ELR (cell line): ENCODE measurements at places on chromosomes 3 and 15.

GRCh38 chr15:44698641-44699040 lies 12.5 kb downstream of the PATL2 start:
- no peak for DNase-seq

DNA sequence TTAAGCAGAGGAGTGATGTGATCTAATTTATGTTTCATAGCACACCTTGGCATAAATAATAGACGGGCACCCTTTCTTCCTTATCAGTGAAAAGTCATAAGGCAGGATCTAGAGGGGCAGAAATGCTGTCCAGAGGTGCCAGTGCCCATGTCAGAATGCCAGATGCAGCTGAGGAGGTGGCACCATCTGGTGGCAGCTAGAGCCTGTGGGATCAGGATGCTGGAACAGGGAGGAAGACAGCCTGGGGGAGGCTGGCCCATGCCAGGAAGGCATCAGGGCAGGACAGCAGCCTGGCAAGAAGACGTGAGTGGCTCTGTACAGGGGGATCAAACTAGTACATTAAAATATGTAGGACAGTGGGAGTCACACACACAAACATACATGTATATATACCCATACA lies 16.5 kb downstream of the MYH15 start:
- peak; percentile 44 for DNase-seq

GRCh38 chr3:55879901-55880331 lies 392.8 kb upstream of the WNT5A start:
- DNase-seq = peak; percentile 40

- no peak for DNase-seq
Measured at GRCh38 chr3:70813311-70813710, 500.9 kb upstream of the MDFIC2 start.

DNA sequence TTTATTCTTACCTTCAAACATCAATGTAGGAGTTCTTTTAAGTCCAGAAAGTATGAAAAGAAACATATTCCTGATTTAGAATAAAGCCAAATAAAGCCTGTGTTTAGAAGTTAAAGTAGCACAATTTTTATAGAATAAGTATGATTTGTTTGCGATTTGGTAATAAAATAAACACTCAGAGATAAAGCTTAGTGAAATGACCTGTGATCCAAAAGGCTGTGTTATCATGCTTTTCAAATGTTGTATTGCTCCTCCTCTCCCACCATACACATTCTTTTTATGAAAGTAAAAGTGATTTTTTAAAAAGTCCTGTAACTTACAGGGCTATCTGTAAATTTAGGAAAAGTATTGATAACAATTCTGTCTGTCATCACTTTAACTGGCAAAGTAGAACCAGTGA lies 138.6 kb upstream of the CGNL1 start:
- no peak for DNase-seq

- no peak for DNase-seq
Measured at GRCh38 chr3:128412180-128413002, 54.3 kb downstream of the DNAJB8 start.

DNA sequence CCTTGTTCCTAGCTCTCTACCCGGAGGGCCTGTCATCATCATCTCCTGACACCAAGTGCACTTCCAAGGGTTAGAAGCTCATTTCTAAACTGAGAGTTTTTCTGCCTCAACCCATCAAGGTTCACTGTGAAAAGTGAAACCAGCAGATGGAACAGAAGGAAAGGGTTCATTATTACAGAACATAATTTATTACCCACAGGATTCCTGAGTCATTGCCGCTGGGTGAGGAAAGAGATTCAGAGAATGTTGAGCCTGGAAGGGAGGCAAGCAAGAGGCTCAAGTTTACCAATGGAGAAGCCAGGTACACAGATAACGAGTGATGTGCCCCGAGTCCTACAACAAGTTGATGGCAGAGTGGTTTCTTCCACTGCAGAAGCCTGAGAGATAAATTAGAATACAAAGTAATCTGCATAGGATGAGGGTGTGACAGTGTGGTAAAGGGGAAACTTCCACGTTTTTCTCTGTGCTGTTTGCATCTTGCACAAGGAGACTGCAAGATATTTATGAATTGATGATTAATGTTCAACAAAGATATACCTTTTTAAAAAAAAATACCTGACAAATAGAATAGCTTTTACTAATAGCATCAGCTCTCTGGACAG lies 80.5 kb upstream of the SETMAR start:
- no peak for DNase-seq

DNA sequence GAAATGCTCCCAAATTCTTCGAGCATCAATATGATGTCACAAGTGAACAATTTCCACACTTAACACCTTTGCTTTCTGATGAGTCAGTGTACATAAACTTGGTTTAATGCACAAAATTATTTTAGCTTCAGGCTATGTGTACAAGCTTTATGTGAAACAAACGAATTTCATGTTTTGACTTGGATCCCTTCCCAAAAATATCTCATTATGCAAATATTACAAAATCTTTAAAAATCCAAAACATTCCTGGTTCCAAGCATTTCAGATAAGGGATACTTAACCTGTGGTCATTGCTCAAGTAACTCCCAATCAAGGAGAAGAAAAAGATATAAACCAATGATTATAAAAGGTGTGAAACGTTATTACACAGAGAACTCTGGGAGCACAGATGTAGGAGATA lies 25.2 kb downstream of the RAB5A start:
- peak; percentile 59 for DNase-seq

- peak; percentile 0 for DNase-seq
Measured at GRCh38 chr3:86029590-86029989, 961.4 kb downstream of the VGLL3 start.

DNA sequence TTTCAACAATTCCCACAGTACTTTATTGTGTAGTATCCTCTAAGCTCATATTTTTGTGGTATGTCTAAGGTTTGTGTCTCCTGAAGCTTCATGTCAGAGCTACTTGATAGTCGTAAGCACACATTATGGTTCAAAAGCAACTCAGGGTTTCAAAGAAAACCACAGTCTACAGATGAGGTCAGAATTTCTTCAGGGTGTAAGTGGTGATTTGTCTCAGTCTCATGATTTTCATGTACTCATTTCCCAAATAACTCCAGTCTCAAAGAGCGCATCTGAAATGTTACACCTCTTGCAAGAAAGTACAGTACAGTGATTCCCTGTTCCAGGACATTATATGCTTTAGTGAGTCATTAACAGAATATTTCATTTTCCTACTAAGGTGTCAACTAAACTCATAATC lies 47.5 kb upstream of the SSR3 start:
- peak; percentile 38 for DNase-seq

DNA sequence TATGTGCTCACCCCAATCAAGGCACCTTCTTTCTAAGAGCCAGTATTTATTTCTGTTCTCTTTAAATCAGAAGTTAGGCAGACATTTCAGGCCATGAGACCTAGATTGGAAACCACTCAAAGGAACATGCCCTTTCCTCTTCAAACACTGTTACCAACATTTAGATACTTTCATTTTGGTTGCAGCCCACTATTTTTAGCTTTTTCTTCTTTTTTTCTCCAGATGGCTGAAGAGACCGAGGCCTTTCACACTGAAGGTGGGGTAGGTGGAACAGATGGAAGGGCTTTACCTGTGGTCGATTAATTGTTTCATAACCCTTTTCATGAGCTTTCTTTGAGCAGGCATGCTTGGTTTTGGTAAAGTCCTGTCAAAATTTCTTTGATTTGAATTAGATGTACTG lies 10.9 kb upstream of the LZTFL1 start:
- DNase-seq = no peak

- no peak for DNase-seq
Measured at GRCh38 chr15:74828835-74829234, 2.4 kb downstream of the CPLX3 start.

- no peak for DNase-seq
Measured at GRCh38 chr3:22947851-22948250, 255.3 kb upstream of the UBE2E2 start.

GRCh38 chr3:73474619-73475018 lies 150.1 kb downstream of the PDZRN3 start:
- DNase-seq = no peak

GRCh38 chr3:46324036-46324435 lies 29.9 kb upstream of the CCR2 start:
- no peak for DNase-seq

DNA sequence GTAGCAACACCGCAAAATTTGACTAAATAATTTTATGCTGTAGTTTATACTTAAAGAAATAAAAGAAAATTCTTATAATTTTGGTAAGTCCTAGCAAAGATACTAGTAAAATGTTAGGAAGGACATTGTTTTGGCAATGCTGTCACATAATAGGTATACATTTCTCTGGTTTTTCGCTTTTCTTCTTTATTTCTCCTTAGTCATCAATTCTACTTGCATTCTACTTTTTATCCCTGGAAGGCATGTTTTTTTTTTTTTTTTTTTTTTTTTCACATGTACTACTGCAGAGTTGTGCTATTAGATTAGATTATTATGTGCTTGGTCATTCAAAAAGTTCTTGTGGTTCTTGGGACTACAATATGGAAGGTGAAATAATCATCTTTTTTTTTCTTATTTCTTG lies 1421.2 kb downstream of the SI start:
- peak; percentile 32 for DNase-seq

DNA sequence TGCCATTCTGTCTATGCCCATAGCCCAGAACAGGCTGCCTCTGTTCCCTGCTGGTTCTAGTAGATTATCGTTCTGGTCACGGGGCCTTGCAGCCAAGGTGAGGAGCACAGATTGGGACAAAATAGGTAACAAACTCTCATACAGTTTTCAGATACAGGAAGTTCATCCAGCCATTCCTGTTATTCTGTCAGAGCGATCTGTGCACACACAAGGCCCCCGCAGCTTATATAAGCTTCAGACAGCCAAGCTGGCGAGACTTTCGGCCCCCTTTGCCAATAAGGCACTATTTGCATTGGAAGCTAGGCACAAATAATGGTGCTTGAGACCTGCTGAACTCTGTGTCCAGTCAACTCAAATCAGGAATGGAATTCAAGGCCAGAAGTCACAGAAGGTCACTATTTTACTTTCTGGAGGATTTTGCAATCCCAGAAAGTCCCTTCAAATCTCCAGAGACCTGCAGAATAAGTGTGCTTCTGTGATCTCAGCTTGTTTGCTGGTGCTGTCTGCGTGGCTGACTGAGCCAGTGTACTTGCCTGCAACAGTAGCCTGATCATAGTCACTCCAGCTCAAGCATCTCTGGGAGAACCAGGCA lies 69.4 kb downstream of the BFSP2 start:
- no peak for DNase-seq

DNA sequence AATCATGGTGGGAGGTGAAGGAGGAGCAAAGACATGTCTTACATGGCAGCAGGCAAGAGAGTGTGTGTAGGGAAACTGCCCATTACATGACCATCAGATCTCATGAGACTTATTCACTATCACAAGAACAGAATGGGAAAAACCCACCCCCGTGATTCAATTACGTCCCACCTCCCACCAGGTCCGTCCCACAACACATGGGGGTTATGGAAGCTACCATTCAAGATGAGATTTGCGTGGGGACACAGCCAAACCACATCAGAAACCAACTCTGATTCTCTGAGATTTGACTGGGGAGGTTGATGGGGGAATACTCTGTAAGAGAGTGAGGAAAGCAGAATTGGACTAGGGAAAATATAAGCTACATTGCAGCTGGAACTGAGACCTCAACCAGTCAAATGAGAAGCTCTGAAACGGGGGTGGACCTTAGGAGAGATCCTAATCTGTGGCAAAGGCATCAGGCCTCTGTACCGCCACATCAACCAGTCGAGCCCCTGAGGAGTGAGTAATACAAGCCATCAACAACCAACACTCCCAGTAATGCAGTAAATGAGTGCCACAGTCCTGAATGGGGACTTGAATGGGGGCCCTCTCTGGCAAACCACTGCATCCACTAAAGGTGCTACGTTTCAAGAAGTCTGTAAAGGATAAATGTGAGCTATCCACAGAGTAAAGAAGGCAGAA lies 207.9 kb upstream of the GADL1 start:
- no peak for DNase-seq

DNA sequence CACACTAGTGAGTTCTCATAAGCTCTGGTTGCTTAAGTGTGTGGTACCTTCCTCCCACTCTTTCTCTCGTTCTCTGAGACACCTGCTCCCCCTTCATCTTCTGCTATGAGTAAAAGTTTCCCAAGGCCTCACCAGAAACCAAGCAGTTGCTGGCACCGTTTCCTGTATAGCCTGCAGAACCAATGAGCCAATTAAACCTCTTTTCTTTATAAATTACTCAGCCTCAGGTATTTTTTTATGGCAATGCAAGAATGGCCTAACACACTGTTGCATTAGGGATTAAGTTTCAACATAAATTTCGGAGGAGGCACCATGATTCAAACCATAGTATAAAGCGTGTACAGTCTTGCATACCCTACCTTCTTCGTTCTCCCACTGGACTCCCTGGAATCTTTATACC lies 252.3 kb upstream of the CHRM5 start:
- DNase-seq = no peak

DNA sequence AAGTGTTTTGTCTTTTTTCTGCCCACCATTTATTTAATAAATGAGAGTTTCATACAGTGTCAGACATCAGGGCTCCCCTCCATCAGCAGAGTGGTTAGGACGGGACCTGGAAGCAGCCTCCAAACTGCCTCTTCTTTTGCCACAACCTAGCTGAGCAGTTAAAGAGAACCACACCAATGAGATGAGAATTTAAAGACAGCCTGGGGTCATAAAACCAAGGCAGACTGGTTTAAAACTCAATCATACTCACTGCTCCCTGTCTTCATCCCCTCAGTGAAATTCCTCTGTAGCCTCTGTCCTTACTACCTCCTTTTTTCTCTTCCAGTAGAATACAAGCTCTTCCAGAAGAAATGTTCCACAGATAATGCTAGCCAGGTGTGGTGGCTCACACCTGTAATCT lies 78.7 kb downstream of the WWTR1 start:
- peak; percentile 38 for DNase-seq

DNA sequence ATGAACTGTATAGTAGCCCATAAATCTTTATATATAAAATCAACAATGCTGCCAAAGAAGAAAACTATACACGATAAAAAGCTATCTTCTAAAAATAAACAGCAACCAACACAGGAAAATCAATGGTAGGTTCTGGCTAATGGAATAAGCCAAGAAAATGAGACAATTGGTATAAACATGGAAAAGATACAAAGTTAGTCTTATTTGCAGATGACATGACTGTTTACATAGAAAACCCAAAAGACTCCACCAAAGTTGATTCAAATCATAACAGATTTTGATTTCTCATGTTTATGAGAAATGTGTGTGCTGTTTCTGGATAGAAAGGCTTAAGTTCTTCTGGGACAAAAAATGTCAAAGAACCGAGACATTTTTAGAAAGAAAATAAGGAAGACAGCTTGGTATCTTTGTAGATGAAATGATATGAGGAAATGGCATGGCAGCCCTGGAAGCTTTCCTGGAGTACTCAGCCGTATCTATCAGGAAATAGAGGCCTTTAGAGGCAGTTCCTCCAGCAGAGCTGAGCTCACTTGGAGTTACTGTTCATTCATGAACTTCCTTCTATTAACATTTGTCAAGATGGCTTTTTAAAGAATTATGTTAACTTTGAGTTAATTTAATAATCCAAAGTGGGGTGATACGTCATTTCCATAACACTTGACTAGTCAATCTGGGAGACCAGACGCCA lies 36.7 kb upstream of the VILL start:
- no peak for DNase-seq
